GM23338 (cell line): ENCODE measurements at places on chromosomes 5 and 9.

GRCh38 chr9:7665874-7666273, 133.7 kb downstream of the DMAC1 start:
- peak; percentile 30 for DNase-seq
- no peak overlapping the region for H3K27ac ChIP-seq
- H3K36me3 ChIP-seq: no peaks in the 10 kb centered on the region

DNA sequence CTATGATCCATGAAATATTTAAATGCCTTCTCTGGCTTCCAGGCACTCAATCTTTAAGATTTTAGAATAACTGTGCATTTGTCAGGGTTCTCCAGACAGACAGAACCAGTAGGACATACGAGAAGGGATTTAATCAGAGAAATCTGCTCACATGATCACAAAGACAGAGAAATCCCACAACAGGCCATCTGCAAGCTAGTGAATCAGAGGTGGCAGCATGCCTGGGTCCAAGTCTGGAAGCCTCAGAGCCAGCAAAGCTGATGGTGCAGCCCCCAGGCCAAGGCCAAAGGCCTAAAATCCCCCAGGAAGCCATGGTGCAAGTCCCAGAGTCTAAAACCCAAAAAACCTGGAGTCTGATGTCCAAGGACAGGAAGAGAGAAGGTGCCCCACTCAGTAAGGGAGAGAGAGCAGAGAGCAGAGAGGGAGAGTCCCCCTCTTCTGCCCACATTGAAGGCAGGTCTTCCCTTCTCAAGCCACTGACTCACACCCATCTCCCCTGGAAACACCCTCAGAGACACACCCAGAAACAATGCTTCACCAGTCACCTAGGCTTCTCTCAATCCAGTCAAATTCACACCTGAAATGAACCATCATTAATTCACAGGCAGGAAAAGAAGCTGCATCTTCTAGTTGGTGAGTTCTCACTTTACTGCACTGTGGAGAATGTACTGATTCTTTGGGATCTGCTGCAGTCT, 48.7 kb downstream of the CAMSAP1 start:
- H3K27me3 ChIP-seq: no peaks in the 10 kb centered on the region

GRCh38 chr5:54529565-54529964, 12.0 kb downstream of the SNX18 start:
- no peak for DNase-seq
- peaks cover 13% of the 10 kb centered on the region for H3K4me1 ChIP-seq
- H3K27me3 ChIP-seq: no peaks in the 10 kb centered on the region
- H3K36me3 ChIP-seq: no peaks in the 10 kb centered on the region
- no peak overlapping the region for H3K27ac ChIP-seq

GRCh38 chr9:33184963-33185362, 17.8 kb upstream of the B4GALT1 start:
- H3K4me1 ChIP-seq: no peaks in the 10 kb centered on the region
- H3K36me3 ChIP-seq: no peaks in the 10 kb centered on the region
- no peak for DNase-seq

- no peak overlapping the region for H3K27ac ChIP-seq
- H3K36me3 ChIP-seq: no peaks in the 10 kb centered on the region
- H3K27me3 ChIP-seq: peaks cover 42% of the 10 kb centered on the region
Observed at GRCh38 chr5:123080215-123080614, 8.8 kb upstream of the PRDM6 start.

DNA sequence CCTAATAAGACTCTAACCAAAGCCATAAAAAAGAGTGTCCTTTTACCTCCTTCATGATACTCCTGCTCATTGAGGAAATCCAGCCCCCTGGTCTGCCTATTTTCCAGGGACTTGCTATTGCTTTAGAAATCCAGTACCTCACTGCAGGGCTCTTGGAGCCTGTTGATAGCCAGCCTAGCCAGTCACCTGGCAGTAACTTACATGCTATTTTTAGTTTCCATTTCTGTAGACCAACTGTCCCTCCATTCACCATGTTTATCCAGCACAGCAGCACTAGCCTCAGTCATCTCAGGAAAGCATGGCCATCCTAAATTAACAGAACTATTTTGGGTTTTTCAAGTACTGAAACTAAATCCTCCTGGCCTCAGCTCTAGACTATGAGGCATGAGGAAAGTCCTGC, 91.5 kb upstream of the PHF24 start:
- DNase-seq: no peak
- H3K36me3 ChIP-seq: no peaks in the 10 kb centered on the region
- H3K27ac ChIP-seq: no peak overlapping the region
- H3K27me3 ChIP-seq: no peaks in the 10 kb centered on the region

DNA sequence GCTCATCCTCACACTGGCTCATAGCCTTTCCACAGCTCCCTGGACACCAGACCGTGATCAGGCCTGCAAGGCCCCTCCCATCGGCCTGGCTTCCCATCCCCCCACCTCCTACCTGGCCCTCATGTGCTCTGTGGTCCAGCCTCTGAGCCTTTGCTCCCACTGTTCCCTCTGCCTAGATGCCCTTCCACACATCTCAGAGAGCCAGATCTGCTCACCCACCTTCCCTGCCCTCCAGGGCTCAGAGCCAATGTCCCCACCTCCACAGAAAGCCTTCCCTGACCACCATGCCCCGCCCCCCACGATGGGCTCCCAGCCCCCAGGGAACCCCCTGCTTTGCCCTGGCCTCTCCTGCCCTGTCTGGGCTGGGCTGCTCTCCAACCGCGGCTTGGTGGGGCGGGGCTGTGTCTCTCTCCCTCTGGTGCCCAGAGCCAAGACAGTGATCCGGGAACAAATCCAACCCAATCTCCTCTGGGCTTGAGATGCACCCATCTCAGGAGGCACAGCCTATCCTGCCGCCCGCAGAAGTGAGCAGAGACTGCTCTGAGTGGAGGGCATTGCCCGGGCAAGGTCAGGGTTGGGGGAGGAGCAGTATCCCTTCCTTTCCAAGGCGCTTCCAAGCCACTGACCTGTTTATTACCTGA, 1.6 kb downstream of the NINJ1 start:
- peak; percentile 31 for DNase-seq
- no peak overlapping the region for H3K27ac ChIP-seq
- H3K4me1 ChIP-seq: peaks cover 12% of the 10 kb centered on the region
- peak overlapping the region; percentile 87; the same call in 1 of the 2 replicates for H3K4me3 ChIP-seq

- H3K4me3 ChIP-seq: no peak overlapping the region
- H3K36me3 ChIP-seq: no peaks in the 10 kb centered on the region
- DNase-seq: peak; percentile 40
- peaks cover 6% of the 10 kb centered on the region; the same call in 1 of the 2 replicates for H3K4me1 ChIP-seq
- H3K27me3 ChIP-seq: no peaks in the 10 kb centered on the region
- no peak overlapping the region for H3K27ac ChIP-seq
Observed at GRCh38 chr5:6480133-6481051, 31.7 kb downstream of the UBE2QL1 start.

GRCh38 chr5:144773628-144774027, 603.0 kb downstream of the KCTD16 start:
- no peak overlapping the region for H3K27ac ChIP-seq
- no peaks in the 10 kb centered on the region for H3K4me1 ChIP-seq

DNA sequence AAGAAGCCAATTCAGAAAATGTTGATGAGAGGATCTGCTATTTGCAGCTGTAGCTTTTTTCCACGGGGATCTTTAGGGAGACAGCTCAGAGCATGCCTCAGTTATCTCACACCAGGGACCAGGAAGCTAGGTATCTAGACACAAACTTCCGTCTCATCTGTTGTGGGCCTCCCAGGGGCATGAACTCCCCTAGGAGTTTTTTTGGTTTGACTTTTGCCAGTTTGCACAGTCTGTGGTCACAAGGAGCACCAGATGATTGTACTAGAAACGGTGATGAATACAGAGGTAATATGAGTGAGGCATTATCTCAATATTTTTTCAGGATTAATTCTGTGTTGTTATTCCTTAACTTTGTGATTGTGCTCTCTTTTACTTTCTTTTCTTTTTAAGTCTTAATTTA, 533.2 kb upstream of the SEMA6A start:
- H3K27ac ChIP-seq: no peak overlapping the region
- H3K36me3 ChIP-seq: peaks cover 4% of the 10 kb centered on the region; the same call in 1 of the 2 replicates
- no peak overlapping the region for H3K4me3 ChIP-seq
- peaks cover 17% of the 10 kb centered on the region for H3K4me1 ChIP-seq

- H3K27ac ChIP-seq: no peak overlapping the region
- no peaks in the 10 kb centered on the region for H3K27me3 ChIP-seq
- peaks cover 35% of the 10 kb centered on the region for H3K4me1 ChIP-seq
Observed at GRCh38 chr5:52693280-52693679, 94.4 kb upstream of the ITGA1 start.

DNA sequence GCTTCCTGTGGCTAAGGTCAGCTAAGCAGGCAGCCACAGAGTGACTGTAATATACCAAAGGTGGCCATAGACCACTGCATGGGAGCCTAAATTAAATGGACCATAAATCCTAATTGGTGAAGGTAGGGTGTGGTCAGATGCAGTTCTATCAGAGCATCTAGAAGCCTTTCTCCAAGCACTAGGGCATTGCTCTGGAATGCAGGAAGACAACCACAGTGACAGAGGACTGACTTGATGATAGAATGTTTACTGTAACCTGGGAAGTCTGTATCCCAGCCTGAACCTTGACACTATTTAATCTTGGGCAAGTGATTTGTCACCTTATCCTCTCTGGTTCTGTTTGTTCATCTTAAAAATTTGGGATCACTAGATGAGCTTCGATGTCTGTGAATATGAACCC, 2.3 kb downstream of the FBXO38 start:
- H3K36me3 ChIP-seq: no peaks in the 10 kb centered on the region
- H3K4me3 ChIP-seq: no peak overlapping the region
- H3K27ac ChIP-seq: no peak overlapping the region
- peaks cover 24% of the 10 kb centered on the region; the same call in 1 of the 2 replicates for H3K4me1 ChIP-seq

GRCh38 chr9:117021906-117022305, 334.8 kb downstream of the TRIM32 start:
- H3K27me3 ChIP-seq: no peaks in the 10 kb centered on the region
- no peak for DNase-seq
- H3K27ac ChIP-seq: no peak overlapping the region
- H3K4me1 ChIP-seq: peaks cover 27% of the 10 kb centered on the region
- H3K36me3 ChIP-seq: no peaks in the 10 kb centered on the region

DNA sequence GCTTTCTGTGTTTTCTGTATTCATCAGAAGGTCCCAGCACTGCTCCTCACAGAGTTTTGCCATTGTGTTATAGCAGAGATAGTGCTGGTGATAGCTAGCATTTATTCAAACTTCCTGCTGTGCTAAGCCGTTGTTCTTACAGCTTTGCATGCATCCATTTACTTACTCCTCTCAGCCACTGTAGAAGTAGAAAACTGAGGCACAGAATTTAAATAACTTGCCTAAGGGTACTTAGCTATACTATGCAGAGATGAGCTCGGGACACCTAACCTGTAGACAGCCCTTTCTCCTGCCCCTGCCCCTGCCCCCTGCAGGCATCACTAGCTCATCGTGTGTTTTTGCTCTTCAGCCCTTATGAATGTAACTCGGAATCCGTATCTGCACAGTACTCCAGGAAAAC, 227.6 kb downstream of the SAXO1 start:
- no peak for DNase-seq
- H3K4me1 ChIP-seq: peaks cover 11% of the 10 kb centered on the region
- no peak overlapping the region for H3K4me3 ChIP-seq
- no peaks in the 10 kb centered on the region for H3K36me3 ChIP-seq
- H3K27me3 ChIP-seq: no peaks in the 10 kb centered on the region
